ENCODE measurements at places on chromosomes 6 and 20.
A peak's percentile ranks its signal among the peaks of the same experiment; 100 is the strongest.

GRCh38 chr6:95431637-95432228, 145.6 kb upstream of the MANEA start:
- no peak for DNase-seq

- no peak for DNase-seq
Observed at GRCh38 chr20:478949-479429, 16.7 kb upstream of the TBC1D20 start.

DNA sequence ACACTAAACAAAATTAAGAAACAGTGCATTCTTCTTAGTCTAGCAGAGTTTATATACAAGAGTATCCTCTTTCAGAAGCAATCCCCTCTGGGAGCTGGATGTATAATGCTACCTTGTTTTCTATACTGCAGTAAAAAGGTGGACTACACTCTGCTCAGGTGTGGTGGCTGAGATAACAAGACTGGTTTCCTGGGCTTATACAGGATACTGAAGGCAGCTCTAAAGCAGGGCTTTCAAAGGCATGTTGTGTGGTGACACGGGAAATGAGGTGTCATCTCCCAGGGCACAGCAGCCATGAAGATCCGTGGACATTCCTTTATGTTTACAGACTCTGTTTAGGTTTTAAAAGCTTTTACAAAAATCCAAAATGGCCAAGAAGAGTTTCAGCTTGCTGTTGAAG, 136.7 kb downstream of the MAP3K4 start:
- DNase-seq = no peak

DNA sequence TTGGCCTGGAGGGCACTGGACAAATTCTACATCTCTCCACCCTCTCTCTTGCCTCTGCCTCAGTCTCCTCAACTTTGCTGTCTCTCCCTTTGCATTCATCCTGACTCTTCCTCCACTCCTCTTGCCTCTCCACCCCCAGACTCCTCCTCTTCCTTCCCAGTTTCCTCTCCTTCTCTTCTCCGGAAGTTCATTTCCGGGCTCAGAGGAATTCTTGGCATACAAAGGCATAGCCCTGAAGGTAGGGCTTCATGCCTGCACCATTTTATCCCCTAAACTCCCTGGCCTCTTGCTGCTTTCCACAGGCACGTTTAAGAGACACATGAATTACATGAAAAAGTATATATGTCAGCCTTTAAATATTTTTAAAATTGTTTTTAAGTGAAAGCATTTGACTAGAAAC, 10.6 kb downstream of the BFSP1 start:
- no peak for DNase-seq

DNA sequence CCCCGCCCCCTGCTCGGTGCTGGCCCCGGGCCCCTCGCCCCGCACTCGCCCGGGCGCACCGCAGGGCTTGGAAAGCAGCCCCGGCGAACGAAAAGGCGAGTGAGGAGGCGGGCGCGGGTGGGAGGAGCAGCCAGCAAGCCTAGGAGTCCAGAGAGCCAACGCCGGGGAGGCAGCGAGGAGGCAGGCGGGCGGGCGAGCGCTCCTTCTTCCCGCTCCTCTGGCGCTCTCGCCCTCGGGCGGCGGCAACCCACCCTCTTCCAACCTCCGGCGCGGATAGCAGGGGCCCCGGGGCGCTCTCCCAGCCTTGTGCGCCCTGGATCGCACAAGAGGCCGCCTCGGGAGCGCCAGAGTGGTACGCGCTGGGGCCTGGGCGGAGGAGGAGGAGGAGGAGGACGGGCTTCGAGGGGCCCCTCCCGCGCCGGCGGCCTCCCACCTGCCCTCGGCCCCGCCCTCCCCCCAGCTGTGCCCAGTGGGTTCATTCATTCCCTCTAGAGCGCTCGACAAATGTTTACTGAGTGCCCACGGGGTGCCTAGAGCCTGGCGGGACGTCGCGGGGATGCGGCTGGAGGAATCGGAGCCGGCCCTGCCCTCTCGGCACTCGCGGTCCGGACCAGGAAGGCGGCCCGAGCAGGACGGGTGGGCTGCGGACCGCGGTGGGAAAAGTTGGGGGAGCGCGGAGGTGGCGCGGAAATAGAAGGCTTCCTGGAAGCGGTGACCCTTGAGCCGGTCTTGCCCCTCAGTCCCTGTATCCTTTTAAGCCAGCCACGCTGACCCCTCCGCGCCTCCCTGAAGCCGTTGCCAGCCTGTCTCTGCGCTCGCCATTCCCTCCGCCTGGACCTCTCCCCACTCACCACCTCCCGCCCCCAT, at the start of gene BMP7:
BMP7 (minus strand) TSS at position 351 of the 867 bp plus-strand sequence. CDS start 519 bp downstream, outside the sequence.
- no peak for DNase-seq

- no peak for DNase-seq
Observed at GRCh38 chr6:14254505-14254904, 136.9 kb downstream of the CD83 start.

GRCh38 chr6:162478192-162478671, 249.3 kb downstream of the PRKN start:
- no peak for DNase-seq

GRCh38 chr20:53426766-53427312, 166.8 kb downstream of the ZNF217 start:
- no peak for DNase-seq

- DNase-seq = no peak
Observed at GRCh38 chr20:61138566-61138965, 113.5 kb upstream of the CDH4 start.

DNA sequence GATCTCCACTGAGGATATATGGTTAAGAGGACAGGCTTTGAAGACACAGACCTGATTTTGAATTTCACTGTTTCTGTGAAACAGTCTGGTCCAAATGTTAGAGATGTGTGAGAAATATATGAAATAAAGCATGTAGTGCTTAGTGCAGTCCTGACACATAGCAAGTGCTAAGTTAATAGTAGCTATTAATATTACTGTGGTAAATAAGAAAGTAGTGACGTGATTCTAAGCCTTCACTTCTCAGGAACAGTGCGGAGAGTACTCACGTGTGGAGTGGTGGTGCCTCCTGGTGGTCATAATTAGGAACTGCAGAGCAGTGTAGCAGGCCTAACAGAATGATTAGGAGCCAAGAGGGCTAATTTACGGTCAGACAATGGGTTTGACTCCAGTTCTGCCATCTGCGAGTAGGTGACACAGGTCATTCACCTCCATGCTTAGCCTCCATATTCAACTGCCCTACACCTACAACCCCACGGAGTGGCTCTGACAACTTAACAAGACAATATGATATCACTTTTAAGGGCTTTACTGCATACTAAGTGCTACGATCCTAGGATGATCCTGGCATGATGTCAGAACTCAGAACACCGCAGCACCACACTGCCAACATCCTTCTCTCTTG, 106.2 kb downstream of the JPH2 start:
- DNase-seq = peak; percentile 48

DNA sequence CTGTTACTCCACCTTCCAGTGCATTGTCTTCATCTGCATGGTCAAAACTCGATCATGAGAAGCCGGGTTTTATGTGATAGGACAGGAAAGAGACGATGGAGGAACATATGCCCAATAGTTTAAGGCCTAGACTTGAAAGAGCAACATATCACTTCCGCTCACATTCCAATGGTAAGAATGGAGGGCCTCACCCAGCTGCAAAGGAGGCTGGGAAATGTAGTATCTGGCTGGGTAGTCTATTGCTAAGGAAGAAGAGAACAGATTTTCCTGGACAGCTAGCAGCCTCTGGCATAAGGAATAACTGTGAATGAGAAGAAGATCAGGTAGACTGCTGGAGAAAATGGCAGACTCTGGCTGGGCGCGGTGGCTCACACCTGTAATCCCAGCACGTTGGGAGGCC, 19.2 kb downstream of the FITM2 start:
- no peak for DNase-seq
